A375 (cell line): ENCODE measurements at places on chromosomes 7 and 10. TPM values are rescaled to one million over a fixed set of nuclear protein-coding genes. Genes with fewer than 3 reads are reported as not detected.

The CCM2 gene
- total RNA-seq, result 22.9 and 29.8 TPM in 2 replicates

The DBNL gene
- total RNA-seq, result 142 and 159 TPM in 2 replicates

The ABCB1 gene
- 5.8 and 8.6 TPM in 2 replicates for total RNA-seq

The ZNHIT1 gene
- total RNA-seq, result 154 and 183 TPM in 2 replicates

The VPS26A gene
- 11.7 and 12.3 TPM in 2 replicates for total RNA-seq

The TAF3 gene
- total RNA-seq, result 2.2 and 2.7 TPM in 2 replicates

The LMTK2 gene
- 9.1 and 9.9 TPM in 2 replicates for total RNA-seq

The CRPPA gene
- 0.64 and 1.5 TPM in 2 replicates for total RNA-seq

The CPEB3 gene
- 0.48 and 0.75 TPM in 2 replicates for total RNA-seq

The PDK4 gene
- 5.4 and 6.8 TPM in 2 replicates for total RNA-seq

The PKD2L1 gene
- not detected in 2 replicates for total RNA-seq

The AKR1B15 gene
- total RNA-seq, result not detected in 2 replicates

The ARMH3 gene
- total RNA-seq, result 9.6 and 11.7 TPM in 2 replicates

The VSTM4 gene
- not detected in 2 replicates for total RNA-seq

The CREB5 gene
- total RNA-seq, result 3.0 and 4.7 TPM in 2 replicates

The DHTKD1 gene
- total RNA-seq, result 20.0 and 20.6 TPM in 2 replicates

The SPDYE6 gene
- not detected in 2 replicates for total RNA-seq
